Midbrain (tissue), 1 donor: ENCODE measurements at places on chromosomes 7 and 10.
A peak's percentile ranks its signal among the peaks of the same experiment; 100 is the strongest.

- no peak for DNase-seq
Measured at GRCh38 chr10:119314061-119314460, 106.7 kb downstream of the GRK5 start.

GRCh38 chr7:77367976-77368375 lies 48.2 kb downstream of the GSAP start:
- no peak for DNase-seq

- DNase-seq: no peak
Measured at GRCh38 chr10:10824591-10825148, 193.0 kb upstream of the CELF2 start.

DNA sequence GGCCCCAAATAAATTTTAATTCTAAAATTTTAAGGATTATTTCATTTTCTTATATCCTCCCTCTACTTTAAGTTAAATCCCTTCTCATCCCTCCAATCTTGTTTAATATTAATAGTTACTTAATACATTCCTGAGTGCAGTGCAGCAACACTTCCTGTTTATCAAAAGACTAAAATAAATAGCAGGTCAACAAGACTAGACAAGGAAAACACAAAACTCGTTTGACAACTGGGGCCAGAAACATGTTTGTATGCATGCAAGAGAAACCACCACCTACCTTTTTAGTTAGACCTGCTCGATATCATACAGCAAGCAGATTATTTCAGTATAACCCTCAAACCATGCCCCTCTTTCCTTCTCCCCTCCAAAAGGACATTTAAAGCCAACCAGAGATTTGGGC lies 95.8 kb downstream of the PARD3 start:
- DNase-seq: no peak

DNA sequence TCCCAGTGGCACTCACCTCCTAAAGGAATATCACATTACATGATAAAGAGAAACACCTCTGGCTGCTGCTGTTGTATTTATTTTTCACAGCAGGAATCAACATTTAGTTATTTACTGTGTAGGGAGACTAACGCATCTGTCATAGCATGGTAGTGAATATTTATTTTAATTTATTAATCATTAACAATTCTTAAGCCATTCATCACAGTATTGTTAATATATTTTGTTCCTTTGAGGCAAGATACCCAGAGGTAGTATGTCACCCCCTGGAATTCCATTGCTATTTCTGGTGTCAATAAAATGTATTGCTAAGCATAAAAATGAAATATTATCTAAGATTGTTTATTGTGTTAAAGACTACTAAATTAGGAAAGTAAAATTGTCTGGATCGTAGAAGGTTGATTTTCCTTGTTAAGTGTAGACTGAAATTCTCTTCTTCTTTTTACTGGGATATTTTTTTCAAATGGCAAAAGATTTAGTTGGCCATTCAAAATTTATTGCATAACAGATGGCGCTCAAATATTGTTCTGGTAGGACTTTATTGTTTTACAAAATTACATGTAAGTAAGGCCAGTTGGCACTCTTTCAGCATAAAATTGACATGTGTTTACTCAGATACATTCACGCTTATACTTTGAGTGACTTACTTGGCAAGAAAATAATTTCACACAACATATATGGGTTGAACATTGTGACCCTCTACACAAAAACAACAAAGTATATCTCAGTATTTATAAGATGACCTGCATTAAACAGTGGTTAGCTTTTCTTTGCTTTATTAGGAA lies 1358.7 kb upstream of the SORCS1 start:
- DNase-seq: no peak

DNA sequence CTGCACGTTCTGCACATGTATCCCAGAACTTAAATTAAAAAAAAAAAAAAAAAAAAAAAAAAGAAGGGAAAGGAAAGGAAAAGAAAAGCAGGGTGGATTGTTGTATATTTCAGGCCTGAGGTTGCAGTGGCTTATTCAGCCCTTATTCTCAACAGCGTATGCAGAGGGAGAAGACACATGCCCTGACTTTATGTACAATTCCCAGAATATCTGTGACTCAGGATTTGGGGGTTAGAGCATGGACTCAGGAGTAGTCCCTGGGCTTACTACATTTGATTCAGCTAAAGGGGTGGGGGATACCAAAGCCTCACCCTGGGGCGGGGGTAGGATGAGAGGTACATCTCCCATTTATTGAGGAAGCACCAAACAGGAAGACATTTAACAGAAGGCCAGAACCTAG lies 137.4 kb downstream of the MYOF start:
- no peak for DNase-seq

DNA sequence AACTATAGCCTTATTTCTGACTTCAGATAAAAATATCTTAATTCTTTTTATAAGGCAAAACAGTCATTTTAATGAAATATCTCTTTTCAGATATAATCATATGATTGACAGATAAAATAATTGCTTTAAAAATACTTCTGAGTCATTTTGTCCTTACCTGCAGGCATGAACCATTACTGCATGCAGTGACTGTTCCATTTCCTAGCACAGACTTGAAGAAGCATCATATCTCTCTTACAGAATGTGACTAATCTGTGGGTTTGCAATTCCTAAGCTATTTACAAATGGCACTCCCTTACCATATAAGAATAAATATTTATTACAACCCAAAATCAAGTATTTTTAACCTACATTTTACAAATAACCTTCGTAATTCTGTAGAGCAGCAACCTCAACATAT lies 120.7 kb downstream of the SRPK2 start:
- peak; percentile 21 for DNase-seq

- no peak for DNase-seq
Measured at GRCh38 chr10:110340816-110341215, 36.1 kb upstream of the SMNDC1 start.

DNA sequence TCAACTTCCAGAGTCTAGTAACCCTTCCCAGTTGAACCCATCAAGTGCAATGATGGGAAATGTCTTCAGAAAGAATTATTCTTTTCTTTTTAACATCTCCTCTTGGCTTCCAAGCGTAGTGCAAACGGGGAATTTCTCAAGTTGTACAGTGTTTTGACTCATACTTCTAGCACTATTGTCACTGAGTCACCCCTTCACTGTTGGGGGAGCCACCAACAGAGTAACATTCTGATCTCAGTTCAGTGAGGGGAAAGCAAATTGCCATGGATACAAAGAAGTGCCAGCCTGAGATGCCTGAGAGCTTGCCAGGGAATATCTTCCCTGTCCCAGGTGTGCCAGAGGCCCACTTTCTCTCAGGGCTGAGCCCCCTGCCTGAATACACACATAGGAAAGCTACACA lies 31.0 kb downstream of the CYP3A5 start:
- no peak for DNase-seq

- DNase-seq: no peak
Measured at GRCh38 chr7:128350708-128351295, 7.1 kb upstream of the RBM28 start.
